ENCODE measurements at places on chromosomes 4 and X.

GRCh38 chrX:71629467-71629866, 11.2 kb upstream of the CXCR3 start:
- no peak for DNase-seq

GRCh38 chr4:102552781-102553180, 51.6 kb downstream of the NFKB1 start:
- DNase-seq = no peak

GRCh38 chrX:133542476-133542875, 127.2 kb upstream of the GPC4 start:
- DNase-seq = peak; percentile 54

DNA sequence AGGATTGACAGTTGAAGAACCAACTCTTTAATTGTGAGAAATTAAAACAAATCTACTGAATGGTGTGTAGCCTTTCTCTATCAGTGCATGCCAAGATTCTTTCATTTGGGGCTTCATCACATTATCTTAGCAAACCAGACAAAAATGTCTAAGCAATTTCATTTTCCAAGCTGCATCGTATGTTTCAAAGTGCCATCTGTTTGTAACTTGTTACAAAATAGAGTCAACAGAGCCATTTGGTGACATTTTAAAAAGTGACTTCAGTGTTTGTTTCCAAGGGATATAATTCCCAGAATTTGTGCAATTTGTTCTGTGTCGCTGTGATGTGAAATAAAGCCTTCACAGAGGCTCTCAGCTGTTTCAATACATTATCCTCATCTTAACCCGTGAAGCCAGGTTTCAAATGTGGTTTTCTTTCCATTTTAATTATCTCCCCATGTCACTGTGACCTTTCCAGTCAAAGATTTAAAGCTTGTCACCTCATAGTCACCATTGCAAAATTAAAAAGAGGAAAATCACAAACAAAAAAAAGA, 46.0 kb upstream of the C1QTNF7 start:
- DNase-seq = no peak

DNA sequence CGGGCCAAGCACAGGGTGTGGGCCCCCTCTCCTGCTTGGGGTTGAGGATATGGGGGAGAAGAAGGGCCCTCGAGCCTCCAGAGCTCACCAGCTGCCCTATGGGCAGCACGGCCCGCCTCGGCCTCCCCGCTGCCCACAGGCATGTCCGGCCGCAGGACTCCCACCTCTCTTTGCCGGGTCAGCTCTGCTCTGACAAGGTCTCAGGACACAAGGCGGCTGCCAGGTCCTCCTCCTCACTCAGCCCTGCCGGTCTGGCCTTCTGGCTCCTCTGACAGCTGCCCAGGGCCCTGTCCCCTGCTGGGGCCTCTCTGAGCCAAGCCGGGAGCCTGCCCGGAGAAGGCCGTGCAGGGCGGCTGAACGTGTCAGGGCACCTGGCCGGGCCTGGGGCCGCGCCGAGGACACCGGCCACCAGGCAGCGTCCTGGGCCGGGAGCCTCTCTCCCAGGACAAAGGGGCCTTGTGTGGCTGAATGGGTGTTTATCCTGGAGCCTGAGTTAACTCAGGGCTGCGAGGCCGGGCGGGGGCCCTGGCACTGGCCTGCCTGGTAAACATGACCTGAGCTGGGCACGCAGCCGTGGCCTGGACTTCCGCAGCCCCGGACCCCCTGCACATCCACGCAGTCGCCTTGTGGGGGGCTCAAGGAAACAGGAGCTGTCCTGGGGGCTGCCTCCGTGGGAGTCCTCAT, 25.7 kb downstream of the TACC3 start:
- DNase-seq = no peak

Measured in fibroblast of skin of back (primary cell).